HT-29 (cell line): ENCODE measurements at places on chromosomes 11 and 22. TPM values are rescaled to one million over a fixed set of nuclear protein-coding genes. Genes with fewer than 3 reads are reported as not detected.

TSSK2 gene
- not detected in 2 replicates for total RNA-seq

- peak; percentile 7 for DNase-seq
These were observed 120.9 kb upstream of the MTNR1B start for GRCh38 chr11:92848578-92848977.

SCT gene
- total RNA-seq: not detected in 2 replicates

POU2AF3 gene
- total RNA-seq: 14.5 and 23.0 TPM in 2 replicates

DNA sequence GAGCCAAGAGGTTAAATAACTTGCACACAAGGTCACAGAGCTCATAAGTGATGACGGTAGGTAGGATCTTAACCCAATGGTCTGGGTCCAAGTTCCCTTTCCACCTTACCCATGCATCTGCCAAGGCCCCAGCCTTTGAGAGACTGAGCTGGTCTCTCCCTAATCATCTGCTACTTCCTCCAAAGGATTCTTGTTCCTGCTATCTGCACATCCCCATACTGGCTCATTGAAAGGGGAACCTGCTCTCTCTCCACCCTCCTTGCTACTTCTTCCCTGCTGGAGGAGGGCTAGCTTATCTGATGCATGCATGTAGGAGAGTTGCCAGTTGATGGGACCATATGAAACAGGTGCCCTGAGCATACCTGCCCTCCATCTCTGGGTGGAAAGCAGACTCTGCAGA lies 47.7 kb downstream of the COMMD9 start:
- DNase-seq: no peak

DNA sequence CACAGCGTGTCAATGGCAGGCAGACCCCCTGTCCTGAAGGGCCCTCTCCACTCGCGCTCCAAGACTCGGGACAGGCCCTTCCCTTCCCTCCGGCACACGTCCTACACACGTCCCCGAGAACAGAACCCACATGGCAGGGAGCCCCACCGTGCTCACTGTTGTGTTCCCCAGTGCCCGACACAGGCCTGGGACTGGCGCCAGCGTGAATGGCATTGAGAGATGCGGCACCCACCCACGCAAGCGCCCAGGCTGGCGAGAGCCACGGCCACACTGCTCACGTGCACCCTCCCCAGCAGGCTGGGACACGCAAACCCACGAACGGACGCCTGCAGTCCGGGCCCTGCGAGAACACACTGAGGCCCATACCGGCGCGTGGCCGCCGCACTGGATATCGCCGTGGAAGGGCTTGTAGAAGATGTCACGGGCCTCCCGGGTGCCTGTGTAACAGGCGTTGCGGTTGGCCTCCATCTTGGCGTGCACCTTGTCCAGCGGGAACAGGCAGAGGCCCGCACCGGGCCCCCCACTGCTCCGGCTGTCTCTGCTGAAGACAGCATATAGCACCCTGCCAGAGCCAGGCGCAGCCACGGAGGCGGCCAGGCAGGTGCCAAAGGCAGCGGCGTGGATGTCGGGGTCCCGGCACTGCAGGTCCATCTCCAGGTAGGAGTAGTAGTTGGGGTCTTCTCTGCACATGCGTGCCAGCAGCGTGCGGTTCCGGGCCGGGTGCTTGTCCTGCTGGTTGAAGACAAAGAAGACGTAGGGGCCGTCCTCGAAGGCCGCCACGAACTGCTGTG lies 18.1 kb downstream of the PLXNB2 start:
- DNase-seq: no peak
